ENCODE measurements at places on chromosomes 4 and X.
A peak's percentile ranks its signal among the peaks of the same experiment; 100 is the strongest.

DNA sequence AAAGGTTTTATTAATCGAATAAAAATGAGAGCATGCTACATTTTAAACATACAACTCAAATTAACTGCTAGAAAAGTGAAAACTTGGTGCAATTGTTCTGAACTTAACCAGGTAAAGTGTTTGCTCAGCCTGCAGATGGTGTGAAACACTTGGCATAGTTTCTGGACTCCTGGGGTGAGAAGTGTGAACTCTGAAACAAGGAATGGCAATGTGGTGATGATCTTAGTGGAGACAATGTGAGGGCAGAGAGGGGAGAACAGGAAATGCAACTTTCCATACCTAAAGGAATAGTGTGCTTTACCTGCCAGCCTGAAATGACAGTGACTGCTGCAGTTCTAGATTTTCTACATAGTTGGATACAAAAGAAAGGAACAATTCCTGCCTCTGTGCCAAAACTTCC lies 57.4 kb downstream of the CCSER1 start:
- no peak for DNase-seq

DNA sequence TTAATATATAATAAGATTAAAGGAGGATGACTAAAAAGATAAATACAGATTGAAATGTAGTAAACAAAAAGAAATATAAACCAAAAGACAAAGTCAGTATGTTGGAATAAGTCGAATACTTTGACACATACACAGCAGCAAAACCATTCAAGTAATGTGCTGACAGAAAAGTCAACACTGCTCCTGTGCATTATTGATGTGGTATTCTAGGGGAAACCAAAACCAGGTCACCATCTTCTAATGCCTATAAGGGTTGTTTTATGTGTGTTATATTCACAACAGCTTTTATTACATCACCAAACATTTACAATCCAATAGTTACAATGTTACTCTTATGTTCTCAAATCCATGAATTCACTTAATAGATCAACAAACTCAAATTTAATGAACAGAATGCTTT lies 111.8 kb upstream of the DKK2 start:
- no peak for DNase-seq

GRCh38 chr4:145779319-145779801 lies 99.4 kb downstream of the C4orf51 start:
- no peak for DNase-seq

- no peak for DNase-seq
Observed at GRCh38 chrX:125203737-125204578, 115.7 kb upstream of the TEX13C start.

GRCh38 chrX:155112171-155112570 lies 40.9 kb downstream of the BRCC3 start:
- DNase-seq, result no peak

DNA sequence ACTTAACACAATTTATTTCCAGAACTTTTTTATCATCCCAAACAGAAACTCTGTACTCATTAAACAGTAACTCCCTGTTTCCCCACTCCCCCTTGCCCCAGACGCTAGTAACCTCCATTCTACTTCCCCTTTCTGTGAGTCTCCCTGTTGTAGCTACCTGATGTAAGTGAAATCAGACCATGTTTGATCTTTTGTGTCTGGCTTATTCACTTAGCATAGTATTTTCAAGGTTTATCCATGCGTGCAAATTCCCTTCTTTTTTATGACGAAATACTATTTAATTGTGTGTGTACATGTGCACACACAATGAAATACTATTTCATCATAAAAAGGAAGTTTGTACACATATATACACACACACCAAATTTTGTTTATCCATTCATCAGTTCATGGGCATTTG lies 5.2 kb downstream of the PKD2 start:
- peak; percentile 82 for DNase-seq

GRCh38 chr4:149999485-150000074 lies 78.7 kb upstream of the DCLK2 start:
- peak; percentile 66 for DNase-seq

DNA sequence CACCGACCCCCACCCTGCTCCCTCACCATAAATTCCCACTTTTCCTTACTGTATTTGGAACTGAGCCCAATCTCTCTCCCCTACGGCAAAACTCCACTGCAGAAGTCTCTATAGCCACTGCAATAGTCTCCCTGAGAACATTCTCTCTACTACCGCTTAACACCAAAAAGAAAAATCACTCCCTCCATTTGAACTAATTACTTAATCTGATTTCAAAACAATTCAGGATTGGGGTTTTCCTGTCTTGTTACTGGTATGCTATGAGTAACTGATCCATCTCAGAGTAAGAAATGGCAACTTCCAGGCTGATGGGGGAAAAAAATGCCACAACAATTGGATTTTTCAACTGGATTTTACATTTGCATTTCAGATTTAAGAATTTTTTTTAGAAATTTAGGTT lies 5.8 kb downstream of the PAPSS1 start:
- DNase-seq, result no peak

DNA sequence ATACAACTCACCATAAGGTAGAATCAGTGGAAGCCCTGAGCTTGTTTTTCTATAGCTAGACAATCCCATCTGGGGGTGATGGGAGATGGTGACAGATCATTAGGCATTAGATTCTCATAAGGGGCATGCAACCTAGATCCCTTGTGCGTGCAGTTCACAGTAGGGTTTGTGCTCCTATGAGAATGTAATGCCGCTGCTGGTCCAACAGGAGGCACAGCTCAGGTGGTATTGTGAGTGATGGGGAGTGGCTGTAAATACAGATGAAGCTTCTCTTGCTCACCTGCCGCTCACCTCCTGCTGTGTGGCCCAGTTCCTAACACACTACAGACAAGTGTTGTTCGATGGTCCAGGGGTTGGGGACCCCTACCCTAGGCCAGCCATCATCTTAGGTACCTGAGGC lies 5.9 kb upstream of the GATB start:
- DNase-seq, result no peak

DNA sequence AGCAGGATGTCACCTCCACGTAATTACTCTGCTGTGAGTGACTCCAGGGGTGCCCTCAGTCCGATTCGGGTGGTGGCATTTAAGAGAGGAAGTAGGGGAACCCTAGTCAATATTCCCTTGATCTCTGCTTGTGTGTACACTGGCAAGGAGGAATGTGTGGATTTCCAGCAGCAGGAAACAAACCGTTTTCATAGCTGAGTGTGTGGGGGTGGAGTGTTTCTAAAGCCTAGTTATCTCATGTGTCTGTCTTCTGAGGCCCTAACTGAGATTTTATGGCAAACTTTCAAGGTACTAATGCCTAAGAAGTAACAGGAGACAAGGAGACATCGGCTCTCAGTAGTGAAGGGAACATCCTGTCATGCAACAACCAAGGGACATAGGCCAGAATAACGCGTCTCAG lies 6.6 kb upstream of the CLDN24 start:
- no peak for DNase-seq

GRCh38 chr4:147864607-147865006 lies 132.7 kb downstream of the ARHGAP10 start:
- DNase-seq, result no peak

GRCh38 chr4:185723631-185724260 lies 88.2 kb downstream of the SORBS2 start:
- DNase-seq, result no peak

DNA sequence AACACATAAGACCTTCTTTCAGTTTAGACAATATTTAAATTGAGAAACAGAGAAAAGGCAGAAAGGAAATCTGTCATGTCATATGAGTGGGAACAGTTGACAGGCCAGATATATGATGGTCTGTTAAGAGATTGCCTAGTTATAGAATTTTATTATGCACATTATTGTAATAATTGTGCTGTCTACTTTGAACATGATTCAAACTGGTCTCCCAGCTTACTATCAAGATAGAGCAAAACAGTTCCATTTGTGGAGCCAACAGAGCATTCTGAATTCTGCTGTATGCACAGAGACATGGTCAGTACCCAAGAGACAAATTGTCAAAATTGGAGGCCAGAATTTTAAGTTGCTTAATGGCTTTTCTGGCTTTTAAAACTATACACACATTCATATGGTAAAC lies 139.4 kb downstream of the FBXO8 start:
- DNase-seq, result no peak

- DNase-seq, result no peak
Observed at GRCh38 chrX:3757510-3758025, 44.1 kb upstream of the PRKX start.

- no peak for DNase-seq
Observed at GRCh38 chr4:12123707-12124106, 695.0 kb upstream of the HS3ST1 start.

GRCh38 chr4:124632439-124632838 lies 80.1 kb downstream of the ANKRD50 start:
- DNase-seq, result no peak

- DNase-seq, result no peak
Observed at GRCh38 chrX:40201329-40201885, 103.6 kb upstream of the BCOR start.

DNA sequence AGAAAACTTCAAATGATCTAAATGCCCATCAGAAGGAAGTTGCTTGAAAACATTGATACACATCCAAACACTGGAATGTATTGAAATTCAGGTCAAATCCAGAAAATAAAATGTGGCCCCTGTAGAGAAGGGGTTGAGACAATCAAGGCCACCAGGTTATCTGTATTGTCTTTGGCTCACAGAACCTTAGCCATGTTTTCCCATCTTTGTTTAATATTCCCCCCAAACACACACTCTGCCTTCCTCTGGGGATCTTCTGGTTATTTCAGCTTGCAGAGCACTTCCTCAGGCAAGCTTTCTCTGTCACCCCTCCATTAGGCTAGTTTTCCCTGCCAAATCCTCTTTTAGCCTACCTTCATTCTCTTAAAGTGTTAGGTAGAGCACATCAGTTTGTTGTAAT lies 30.5 kb downstream of the PAGE2 start:
- no peak for DNase-seq

DNA sequence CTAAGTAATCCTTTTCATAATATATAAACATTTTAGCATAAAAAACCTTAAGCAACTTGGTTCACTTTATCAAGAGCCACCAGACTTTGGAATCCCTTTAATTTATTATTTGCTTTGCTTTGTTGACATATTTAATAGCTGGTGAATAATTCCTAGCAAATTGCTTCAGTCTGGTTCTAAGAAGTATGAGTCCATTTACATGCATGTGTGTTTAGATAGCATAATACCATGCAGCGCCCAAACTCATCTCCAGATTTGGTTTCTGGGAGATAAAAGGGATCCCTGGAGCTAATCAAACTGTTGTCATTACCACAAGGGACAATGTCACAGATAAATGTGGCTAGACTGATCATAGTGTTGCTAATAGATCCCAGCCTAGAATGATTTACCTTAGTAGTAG lies 111.8 kb downstream of the TMEM144 start:
- DNase-seq, result no peak

- DNase-seq, result no peak
Observed at GRCh38 chr4:184397516-184398163, 76.7 kb downstream of the IRF2 start.

- DNase-seq, result no peak
Observed at GRCh38 chr4:152935631-152936445, at the start of gene FHDC1. FHDC1 (plus strand) TSS chr4:152936323; CDS start chr4:152943058, 6,735 bp downstream.

DNA sequence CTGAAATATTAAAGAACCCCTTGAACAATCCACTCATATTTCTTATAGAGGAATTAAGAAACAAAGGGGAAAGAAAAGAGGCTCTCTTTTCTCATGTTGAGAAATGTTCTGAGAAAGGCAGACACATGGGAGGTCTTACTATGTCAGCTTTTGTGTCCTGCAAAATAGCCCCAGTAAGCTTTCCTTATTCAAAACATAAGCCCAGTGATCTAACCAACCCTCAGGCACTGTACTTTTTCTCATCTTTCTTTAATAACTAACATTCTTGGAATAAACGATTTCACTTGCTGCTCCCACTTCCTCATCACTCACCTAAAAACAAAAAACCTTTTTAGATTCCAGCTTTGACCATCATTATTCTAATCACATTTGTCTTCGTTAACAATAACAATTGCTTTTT lies 115.9 kb downstream of the GLRA3 start:
- no peak for DNase-seq

DNA sequence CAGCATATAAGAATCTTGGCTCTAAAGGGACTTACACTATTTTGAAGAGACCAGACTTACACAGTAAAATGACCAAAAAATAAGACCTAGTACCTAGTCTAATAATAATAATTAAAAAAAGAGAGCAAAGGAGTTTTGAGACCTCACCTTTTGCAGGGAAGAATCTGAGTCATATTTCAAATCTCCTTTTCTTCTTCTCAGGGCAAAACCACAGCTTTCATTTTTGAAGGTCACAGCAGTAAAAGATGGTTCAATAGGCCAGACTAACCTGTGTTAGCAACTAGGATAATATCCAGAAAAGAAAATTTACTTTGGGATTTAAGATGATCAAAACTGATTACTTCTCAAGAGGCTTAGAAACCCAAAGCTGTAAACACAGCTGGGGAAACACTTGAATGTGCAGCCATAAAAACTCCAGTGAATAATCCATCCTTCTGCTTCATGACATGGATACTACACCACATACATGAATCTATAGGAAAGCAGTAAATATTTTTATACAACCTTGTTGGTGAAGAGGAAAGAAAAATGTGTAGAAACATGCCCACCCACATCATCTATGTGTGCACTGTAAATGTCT lies 25.9 kb upstream of the LNX1 start:
- DNase-seq, result no peak

DNA sequence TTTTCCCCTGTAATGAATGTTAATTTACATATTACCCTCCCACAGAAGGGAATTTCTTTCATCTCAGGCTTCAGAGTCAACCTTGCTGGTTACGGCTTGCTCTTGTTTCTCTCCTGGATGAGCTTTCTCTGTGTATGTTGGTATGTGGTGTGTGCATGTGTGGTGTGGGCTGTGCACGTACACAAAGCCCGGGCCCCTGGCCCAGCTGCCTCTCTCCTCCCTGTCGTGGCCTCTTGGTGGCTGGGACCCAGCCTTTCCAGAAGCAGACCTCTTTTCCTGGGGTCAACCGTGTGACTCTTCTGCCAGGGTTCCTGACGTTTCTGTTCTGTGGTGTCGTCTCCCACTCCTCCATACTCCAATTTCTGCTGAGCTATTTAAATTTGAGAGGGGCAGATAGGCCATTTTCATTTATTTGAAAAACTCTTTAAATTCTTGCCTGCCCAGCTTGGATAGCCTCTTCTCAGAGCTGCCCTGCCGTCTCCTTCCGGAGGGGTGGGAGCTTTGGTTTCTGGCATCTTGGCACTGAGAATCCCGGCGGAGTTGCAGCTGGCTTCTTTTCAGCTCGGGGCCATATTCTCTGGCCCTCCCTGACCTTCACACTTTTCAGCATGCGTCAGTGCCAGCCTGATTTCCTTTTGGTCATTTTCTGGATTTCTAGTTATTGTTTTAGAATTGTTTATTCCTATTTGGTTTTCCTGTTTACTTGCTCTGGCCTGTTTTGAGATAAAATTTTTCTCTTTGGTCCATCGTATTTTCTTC lies 25.1 kb downstream of the FHDC1 start:
- no peak for DNase-seq

DNA sequence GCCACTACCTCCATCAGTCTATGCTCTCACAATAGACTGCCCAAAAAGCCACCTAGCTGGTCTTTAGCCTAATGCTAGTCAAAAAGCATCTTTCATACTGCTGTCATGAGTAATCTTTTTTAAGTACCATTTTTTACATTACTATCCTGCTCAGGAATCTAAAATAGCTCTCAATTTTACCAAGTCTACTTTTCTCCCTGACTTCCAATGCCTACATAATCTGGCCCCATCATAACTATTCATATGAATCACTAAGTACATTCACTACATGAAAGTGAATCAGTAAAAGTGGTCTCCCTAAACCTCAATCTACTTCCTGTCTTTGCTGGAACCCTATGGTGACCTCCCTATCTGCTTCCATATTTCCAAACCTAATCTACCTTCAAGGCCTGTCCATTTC lies 105.9 kb downstream of the THOC2 start:
- DNase-seq, result no peak

- no peak for DNase-seq
Observed at GRCh38 chrX:118231464-118231863, 114.4 kb upstream of the WDR44 start.

GRCh38 chr4:76308548-76308947 lies 2.0 kb downstream of the STBD1 start:
- no peak for DNase-seq
